ENCODE measurements at places on chromosomes 12 and 14. TPM values are rescaled to one million over a fixed set of nuclear protein-coding genes. Genes with fewer than 3 reads are reported as not detected.

CD163 gene
- total RNA-seq = 51.3 TPM

WNT1 gene
- total RNA-seq = not detected

TAS2R7 gene
- not detected for total RNA-seq

SLC6A12 gene
- total RNA-seq = 1.2 TPM

CLEC9A gene
- not detected for total RNA-seq

FLRT2 gene
- total RNA-seq = 7.5 TPM

PFDN5 gene
- 367 TPM for total RNA-seq

INHBC gene
- total RNA-seq = not detected

ACOT6 gene
- not detected for total RNA-seq

ASCL1 gene
- not detected for total RNA-seq

OTUB2 gene
- 0.08 TPM for total RNA-seq

Data from heart right ventricle (tissue), 16 donors.